ENCODE measurements at places on chromosomes 2 and 18. TPM values are rescaled to one million over a fixed set of nuclear protein-coding genes. Genes with fewer than 3 reads are reported as not detected.

Gene FRZB
- 1.3 TPM for total RNA-seq

Gene C1QL2
- total RNA-seq = not detected

Gene HOXD12
- not detected for total RNA-seq

Gene RAB11FIP5
- 34.4 TPM for total RNA-seq

- H3K27me3 ChIP-seq = no peaks in the 10 kb centered on the region
- no peaks in the 10 kb centered on the region for H3K36me3 ChIP-seq
- H3K27ac ChIP-seq = no peak overlapping the region
- DNase-seq = no peak
- H3K4me3 ChIP-seq = no peak overlapping the region
Observed at GRCh38 chr2:10550206-10551001, 102.3 kb upstream of the ODC1 start.

Data from thyroid gland (tissue), 4 donors.